ENCODE measurements at places on chromosomes 5 and 9.

DNA sequence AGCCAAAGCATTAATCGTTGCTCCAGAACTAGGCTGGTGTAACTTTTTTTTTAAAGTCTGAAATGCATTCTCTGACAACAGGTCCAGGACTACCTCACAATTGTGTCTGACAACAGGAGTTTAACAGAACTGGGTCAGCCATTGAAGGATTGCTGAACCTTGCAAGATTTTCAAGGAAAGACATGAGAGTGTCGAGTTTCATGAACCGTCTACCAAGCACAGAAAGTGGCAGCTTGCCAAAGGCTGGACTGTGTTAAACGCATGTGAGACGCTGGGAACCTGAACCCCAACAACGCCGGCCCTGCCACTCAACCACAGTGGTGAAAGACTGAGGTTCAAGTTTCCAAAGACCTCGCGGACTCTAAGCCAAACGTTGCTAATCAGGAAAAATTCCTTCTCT, 79.1 kb downstream of the LHFPL2 start:
- DNase-seq, result no peak

DNA sequence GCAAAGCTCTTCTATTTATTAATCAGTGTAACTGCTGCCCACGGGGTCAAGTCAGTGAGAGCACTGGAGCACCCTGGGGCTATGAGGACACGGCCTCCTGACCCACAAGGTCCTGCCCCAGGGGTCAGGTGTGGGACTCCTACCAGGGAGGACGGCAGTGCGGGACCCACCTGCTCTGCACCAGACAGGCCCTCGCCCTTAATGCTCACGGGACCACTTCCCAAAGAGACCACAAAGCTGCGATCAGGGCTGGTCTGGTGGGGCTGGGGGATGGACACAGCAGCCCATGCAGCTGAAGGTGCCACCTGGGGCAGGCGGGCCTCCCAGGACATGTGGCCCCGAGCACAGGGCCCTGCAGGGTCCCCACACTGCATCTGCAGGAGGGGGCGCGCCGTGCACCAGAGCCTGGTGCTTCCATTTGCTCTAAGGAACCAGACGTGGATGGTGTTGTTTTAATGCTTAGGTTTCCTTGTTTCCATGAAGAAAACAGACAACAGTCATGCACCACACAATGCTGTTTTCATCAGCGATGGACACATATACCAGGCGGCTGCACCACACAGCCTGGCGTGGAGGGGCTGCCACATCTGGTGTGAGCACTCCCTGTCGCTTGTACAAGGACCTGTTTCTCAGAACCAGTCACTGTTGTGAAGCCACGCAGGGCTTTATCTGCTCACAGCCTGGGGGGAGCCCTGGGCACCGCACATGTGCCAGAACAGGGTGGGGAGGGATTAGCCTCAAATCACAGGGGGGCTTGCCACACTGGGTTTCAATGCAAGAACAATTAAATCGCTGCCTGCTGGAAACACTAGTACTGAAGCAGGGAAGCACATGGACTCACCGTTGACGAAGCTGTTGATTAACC, 22.6 kb downstream of the CLPTM1L start:
- no peak for DNase-seq

DNA sequence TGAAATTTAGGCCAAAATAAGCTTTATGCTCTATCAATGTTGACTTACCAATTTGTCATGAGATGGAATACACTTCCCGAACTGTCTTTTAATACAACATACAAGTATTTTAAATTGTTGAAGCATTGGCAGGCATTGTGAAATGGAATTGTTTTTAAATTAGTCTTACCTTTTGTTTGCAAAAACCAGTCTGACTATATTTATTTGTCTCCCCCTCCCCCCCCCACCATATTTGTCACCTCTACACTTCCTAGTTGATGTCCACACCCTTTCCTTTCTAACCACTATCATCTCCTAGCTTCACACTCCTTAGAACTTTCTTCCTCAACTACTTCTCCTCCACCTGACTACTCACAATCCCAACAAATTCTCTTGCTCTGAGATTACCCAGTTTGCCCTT, 40.9 kb downstream of the FAF2 start:
- no peak for DNase-seq

GRCh38 chr9:21317956-21318923, 13.1 kb upstream of the IFNA5 start:
- DNase-seq, result peak; percentile 42

DNA sequence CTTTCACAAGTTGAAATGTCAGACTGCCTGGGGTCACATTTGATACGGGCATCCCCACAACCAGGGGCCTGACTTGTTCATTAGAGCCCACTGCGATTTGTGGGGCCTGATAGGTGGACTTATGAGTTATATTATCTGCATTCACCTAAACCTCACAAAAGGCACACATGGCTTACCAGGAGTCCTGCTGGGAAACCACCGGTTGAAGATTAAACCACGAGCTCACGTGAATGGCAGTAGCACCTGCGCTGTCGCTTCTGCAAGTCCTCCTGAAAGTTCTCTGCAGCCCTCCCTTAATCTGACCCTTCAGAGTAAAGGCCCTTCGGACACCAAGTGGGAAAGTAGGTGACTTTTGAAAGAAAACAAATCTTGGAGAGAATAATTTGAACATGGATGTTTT, 68.9 kb downstream of the PPIC start:
- DNase-seq, result no peak

- DNase-seq, result no peak
These were observed 471.8 kb downstream of the BNC2 start for GRCh38 chr9:16398691-16399090.

GRCh38 chr5:180498378-180498777, 4.2 kb downstream of the CNOT6 start:
- no peak for DNase-seq

- DNase-seq, result no peak
These were observed 101.6 kb upstream of the CPEB4 start for GRCh38 chr5:173786286-173787187.

GRCh38 chr9:93304574-93305496, 120.9 kb downstream of the WNK2 start:
- no peak for DNase-seq

DNA sequence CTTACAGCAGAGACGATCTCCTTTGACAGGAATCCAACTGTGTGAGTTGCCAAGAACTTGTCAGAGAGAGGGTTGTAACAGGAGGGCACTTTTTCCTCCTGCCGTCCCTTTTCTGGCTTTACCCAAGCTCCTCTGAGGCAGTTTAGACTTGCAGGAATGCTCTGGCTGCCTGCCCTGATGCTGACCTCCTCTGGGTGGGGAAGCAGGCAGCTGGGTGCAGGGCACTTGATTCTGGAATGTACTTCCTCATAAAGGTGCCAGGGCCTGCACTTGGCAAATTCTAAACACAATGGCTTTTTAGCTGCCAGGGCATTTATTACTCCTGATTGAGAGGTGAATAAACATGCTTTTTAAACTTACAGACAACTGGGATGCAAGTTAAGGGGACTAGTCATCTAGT, 190.4 kb downstream of the EPB41L4A start:
- no peak for DNase-seq

DNA sequence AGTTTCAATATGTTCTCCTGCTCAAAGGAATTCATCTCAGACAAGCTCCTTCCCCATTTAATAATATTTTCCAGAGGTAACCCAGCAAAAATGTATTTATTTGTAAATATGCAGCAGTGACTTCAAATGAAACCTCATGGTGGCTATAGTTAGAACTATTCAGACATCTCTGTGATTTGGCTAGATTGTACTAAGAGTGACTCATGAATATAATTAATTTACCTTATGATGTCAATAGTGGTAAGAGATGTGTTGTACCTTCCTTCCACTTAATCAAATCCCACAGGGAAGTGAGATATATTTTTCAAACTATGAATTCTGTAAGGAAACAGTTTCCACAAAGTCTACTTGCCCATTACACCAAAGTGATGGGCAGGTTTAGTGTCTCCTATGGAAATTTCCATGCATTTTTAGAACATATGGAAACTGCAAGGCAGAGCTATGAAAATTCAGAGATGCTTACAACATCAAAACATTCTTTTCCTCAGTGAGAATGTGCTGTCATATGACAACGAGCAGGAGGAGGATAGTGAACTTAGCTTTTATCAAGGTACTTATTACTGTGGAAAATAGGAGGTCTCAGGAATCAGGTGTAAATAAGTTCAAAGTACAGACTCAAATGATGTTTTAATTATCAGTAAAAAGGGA, 34.0 kb upstream of the SPDL1 start:
- DNase-seq, result no peak

Measured in bone marrow (tissue), 2 donors.